Stimulated activated CD8-positive, alpha-beta memory T cell treated with anti-CD3 and anti-CD28 coated beads, Interleukin-15, amount 100 ng/mL, for 48 hours (primary cell): ENCODE measurements at places on chromosomes 3 and 15.

DNA sequence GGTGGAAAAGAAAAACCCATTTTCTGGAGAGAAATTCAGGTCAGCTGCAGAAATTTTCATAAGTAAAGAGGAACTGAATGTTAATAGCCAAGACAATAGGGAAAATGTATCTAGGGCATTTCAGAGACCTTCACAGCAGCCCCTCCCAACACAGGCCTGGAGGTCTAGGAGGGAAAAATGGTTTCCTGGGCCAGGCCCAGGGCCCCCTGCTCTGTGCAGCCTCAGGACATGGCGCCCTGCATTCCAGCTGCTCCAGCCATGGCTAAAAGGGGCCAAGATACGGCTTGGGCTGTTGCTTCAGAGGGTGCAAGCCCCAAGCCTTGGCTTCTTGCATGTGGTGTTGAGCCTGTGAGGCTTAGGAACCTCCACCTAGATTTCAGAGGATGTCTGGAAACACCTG lies 92.2 kb downstream of the C3orf70 start:
- no peak for DNase-seq

GRCh38 chr3:177294221-177294620 lies 96.9 kb upstream of the TBL1XR1 start:
- DNase-seq = no peak

DNA sequence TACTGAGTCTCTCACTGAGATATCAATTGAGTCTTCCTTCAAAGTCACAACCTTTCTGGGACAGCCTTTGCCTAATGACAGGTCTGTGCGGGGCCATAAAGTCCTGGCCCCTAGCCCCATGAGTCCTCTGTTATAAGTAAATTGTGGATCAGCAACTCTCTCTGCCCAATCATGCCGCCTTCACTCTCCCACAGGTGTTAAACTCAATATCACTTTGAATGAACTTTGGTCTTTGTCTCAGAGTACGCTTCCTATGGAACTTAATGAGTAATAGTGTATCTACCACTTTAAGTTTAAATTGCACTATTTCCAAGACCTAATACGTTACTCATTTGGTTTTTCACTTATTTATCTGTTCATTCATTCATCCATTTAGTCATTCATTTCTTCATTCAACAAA lies 826.4 kb downstream of the TUSC7 start:
- no peak for DNase-seq

DNA sequence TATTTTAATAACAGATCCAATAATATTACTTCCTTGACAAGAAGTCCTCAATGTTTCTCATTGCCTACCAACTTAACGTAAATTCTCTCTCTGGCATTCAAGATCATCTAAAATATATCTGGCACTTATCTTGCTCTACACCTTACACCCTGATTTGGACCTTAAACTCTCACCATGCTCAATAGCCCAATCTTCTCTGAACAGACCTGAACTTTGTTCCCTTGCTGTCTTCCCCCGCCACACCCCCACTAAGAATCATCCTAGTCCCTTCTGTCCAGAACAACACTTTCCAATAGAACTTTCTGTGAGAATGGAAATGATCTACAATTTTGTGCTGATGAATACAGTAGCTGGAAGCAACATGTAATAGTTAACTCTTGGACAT lies 44.9 kb downstream of the P2RY1 start:
- DNase-seq = no peak

GRCh38 chr3:12963231-12963896 lies 109.9 kb downstream of the IQSEC1 start:
- peak; percentile 37 for DNase-seq

DNA sequence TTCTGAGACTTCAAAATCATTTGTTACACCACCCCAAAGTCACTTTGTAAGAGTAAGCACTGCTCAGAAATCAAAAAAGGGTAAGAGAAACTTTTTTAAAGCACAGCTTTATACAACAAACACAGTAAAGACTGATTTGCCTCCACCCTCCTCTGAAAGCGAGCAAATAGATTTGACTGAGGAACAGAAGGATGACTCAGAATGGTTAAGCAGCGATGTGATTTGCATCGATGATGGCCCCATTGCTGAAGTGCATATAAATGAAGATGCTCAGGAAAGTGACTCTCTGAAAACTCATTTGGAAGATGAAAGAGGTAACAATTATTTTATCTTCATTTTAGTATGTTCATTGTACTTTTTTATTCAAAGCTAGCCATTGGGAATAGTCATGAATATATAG lies 32.6 kb downstream of the BLM start:
- no peak for DNase-seq

DNA sequence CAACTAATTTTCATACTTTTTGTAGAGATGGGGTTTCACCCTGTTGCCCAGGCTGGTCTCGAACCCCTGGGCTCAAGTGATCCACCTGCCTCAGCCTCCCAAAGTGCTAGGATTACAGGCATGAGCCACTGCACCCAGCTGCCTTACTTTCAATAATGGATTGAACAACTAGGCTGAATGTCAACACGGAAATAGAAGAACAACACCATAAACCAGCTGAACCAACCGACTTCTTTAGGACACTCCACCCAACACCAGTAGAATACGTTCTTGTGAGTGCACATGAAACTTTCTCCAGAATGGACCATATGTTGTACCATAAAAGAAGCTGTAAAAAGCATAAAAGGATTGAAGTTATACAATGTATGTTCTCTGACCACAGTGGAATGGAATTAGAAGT lies 42.9 kb downstream of the GXYLT2 start:
- DNase-seq = no peak

DNA sequence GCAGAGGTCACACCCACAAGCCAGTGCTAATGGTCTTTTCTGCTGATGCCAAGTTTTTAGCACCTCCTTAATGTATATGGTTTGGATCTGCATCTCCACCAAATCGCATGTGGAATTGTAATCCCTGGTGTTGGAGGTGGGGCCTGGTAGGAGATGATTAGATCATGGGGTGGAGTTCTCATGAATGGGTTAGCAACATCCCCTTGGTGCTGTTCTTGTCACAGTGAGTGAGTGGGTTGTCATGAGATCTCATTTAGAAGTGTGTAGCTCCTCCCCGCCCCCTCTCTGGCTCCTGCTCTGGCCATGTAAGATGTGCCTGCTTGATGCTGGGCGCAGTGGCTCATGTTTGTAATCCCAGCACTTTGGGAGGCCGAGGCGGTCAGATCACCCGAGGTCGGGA lies 37.3 kb upstream of the KLHL6 start:
- no peak for DNase-seq

DNA sequence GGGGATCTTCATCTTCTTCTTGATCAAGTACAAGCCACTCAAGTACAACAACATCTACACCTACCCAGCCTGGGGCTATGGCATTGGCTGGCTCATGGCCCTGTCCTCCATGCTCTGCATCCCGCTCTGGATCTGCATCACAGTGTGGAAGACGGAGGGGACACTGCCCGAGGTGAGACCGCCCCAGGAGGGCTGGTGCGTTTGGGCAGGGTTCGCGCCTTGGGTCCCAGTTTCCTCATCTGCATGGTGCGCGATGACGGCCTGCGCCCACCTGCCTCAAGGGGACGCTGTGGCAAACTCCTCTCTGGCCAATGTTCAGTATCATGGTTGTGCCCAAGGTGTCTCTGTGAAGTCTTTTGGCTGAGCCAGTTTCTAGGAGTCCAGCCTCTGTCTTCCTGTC lies 57.5 kb upstream of the SLC6A1 start:
- DNase-seq = no peak

DNA sequence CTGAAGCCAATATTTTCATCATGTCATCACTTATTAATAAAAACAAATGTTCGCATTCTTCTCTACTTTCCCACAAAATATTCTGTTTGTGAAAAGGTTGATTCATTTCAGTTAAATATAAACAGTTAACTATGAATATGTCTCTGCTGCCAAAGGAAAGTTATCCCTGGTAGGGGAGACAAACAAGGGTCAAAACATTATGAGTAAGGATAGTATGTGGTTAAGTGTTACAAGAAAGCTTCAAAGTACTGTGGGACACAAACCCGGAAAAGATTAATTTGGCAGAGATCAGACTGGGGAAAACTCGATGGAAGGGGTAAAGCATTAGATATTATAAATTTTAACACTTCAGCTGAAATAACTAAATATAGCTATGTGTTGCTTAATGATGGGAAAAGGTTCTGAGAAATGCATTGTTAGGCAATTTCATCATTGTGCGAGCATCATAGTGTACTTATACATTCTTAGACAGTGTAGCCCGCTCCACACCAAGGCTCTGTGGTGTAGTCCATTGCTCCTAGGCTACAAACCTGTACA lies 436.5 kb upstream of the TBL1XR1 start:
- DNase-seq = no peak

DNA sequence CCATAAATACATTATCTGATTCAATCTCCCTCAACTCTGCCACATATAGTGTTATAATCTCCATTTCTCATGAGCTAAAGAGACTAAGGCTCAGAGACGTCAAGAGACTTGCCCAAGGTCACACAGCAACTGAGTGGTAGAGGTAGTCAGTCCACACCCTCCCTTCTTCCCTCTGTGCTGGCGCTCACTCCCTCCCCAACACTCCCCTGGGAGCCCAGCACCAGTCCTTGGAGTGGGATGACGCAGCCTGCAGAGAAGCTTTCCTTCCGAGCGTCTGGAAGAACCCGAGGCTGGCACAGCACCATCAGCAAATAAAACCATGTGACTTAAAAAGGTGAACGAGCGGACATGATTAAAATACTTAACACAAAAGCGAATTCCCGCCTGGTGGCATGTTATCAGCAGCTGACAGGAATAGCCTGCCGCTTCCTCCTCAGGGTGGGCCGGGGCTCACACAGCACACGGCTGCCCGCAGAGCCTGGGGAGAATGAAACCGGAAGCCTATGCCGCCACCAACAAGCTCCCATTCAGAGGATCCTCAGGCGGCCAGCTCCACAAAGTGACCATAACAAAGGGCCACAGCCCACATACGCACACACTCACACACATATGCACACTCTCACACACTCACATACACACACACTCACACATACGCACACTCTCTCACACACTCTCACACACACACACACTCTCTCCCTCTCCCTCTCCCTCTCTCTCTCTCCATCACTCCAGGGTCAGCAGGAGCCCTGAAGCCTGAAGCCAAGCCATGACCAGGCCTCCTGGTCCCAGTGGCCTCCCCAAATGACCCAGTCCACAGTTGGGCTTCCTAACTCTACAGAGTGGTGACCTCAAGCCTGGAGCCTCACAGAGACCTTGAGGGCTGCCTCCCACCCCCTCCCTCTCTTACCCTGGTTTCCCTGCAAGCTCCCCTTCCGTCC lies 120.5 kb downstream of the XXYLT1 start:
- DNase-seq = peak; percentile 13

DNA sequence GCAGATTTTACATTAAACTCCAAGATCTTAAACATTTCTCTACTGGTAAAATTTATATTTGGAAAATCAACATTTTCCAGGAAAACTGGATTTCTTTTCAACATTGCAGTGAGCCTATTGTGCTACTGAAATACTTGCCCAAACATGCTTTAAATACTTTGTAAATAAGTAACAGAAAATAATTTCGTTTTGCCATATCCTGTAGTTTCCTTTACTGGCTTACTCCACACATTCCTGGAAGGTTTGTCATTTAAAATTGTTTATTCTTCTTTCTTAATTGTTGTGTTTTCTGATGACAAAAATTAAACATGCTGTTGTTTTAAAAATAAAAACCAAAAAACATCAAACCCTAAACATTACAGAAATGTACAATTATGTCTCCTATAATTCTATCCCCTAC lies 22.0 kb downstream of the ACAD11 start:
- DNase-seq = no peak

DNA sequence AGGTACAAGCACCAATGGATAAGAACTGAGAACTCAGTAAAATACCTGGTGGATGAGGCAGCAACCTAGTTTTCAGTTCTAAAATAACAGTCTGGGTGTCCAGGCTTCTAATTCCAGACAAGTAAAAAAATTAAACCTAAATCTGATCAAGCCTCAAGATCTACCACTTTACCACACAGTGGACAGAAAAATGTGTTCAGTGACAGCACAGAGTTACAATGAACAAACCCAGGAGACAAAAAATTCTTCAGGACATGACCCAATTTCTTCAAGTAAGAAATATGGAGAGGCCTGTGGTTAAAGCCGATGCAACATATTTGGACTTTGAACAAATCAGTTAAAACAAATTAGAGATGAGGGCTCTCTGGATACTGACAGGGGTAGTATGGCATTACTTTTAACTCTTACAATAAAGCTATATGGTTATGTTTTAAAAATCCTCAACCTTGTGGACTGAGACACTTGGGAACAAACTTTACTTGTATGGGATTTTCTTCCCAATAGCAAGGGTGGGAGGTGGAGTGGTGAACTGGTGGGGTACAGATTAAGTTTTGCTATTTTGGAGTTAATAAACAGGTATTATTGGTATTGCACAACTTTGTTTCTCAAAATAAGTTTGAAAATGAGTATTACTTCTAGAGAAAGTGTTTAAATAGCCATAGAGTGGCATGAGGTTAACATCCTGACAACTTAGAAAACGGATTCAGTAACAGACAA lies 14.2 kb downstream of the CCNL1 start:
- DNase-seq = no peak

DNA sequence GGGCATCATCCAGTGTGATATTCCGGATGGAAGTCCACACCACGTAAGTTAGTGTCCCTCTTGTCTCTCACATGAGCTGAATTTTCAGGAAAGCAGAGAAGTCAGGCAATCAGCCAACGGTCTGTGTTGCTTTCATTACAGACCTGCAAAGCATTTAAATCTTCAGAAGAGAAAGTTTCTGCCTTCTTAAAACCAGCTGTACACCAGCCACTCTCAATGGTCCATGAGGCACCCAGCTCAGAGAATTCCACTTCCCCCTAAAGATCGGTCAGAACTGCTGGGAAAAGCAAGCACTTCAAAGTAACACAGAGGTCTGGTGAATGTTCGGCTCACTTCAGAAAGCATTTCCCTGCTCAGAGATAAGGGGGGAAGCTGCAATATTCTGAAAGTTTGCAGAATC lies 903.7 kb downstream of the EPHA3 start:
- no peak for DNase-seq

DNA sequence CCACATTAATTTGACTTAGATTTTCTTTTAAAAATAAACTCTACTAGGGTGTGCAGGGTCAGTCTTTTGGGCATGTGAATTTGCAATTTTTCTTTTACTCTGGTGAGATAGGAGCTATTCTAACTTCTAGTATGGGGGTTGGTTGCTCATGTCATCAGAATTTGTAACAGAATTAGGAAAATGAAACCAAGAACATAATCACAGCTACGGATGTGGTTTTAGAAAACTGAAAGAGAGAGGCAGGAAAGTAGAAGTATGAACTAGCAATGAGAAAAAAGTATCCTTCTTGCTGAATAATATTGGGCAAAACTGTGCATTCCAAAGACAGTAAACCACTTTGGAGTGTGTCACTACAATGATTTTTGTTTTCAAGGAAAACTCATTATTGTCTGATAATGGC lies 43.3 kb downstream of the ADPGK start:
- no peak for DNase-seq
